ENCODE measurements at places on chromosomes 16 and 17.

DNA sequence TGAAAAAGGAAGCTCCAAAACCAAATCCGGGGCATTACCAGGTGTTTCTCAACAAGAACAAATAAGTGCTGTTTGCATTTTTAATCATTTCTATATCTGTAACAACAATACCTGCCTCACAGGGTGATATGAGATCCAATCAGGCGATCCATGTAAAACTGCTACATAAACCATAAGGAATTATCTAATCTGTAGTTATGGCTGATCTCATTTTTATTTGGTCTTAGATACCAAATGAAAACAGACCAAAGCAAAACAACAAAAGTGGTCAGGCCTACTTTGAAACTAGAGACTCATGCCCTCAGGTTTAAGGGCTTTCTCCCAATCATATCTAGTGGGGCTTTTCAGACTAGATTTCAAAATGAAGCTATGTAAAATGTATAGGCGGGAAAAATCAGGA lies 28.3 kb downstream of the XPO6 start:
- no peak for DNase-seq

DNA sequence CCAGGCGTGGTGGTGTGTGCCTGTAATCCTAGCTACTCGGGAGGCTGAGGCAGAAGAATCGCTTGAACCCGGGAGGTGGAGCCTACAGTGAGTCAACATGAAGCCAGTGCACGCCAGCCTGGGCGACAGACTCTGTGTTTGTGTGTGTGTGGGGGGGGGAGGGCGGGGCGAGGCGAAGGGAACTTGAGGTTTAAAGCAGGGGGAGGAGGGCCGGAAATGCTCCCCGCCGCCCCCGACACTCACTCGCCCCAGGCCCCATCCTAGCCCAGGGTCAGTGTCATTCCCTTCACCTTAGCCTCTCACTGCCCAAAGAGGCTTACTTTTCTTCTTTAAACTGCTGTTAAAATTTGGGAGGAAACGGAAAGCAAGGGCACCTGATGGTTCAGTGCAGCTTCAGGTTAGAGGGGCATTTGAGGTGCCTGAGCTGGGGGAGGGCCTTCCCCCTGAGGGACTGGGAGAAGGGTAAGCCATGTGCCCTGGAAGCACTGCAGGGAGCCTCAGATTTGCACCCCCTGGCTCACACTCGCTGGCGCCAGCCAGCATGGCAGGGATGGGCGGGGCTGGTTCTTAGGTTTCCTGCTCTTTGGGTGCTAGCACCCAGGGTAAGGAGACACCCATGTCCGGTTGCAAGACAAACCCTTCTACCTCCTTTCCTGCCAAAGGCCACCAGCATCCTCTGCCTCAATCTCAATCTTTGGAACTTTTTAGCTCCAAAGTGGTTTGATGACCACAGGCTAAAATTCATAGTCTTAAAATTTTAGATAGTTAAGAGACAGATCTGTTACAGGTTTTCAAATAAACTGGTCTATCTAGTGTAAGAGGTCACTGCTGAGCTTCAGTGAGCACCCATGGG lies 2.2 kb upstream of the LIMD2 start:
- no peak for DNase-seq

- DNase-seq, result no peak
Observed at GRCh38 chr16:83810901-83811300, 3.1 kb downstream of the HSBP1 start.

DNA sequence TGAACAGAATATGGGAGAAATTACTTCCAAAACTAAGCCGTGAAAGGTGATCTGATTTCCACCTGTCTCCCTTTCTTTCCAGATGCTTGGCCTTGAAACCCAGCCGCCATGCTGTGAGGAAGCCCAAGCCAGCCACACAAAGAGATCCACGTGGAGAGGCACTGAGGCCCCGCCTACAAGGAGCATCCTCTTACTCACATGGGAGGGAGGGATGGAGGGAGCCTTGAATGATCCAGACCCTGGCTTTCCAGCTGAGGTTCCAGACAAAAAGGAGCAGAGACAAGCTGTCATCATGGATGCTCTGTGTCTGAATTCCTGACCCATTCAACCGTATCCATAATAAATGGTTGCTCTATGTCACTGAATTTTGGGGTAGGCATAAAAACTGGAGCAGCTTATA lies 48.9 kb upstream of the HAPSTR1 start:
- DNase-seq, result no peak

DNA sequence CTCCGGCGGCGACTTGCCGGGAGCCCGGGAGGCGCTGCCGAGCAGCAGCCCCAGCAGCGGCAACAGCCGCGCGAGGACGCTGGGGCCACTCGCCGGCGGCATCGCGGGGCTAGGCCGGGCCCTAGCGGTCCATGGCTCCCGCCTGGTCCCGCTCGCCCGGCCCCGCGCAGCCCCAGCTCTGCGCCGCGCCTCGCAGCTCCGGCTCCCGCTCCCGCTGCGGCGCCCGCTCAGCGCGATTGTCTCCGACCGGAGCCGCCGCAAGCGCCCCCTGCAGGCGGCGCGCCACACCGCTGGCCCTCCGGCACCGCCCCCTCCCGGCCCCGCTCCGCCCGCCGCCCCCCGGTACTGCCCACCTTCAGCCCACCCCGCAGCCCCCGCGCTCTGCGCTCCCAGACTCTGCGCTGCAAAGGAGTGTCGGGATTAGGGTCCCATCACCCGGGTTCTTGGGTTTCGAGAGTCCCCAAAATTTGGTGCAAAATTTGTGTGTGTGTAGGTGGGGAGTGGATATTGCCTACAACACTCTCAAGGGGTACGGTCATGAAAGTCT lies at the start of gene FAM171A2:
Gene FAM171A2 (minus strand): TSS at position 241 of the 547 bp plus-strand sequence. CDS start 139 bp downstream, at position 102.
- peak; percentile 52 for DNase-seq

GRCh38 chr16:53752560-53752959 lies 48.6 kb downstream of the FTO start:
- no peak for DNase-seq

GRCh38 chr16:80028581-80029380 lies 428.2 kb upstream of the MAF start:
- no peak for DNase-seq

DNA sequence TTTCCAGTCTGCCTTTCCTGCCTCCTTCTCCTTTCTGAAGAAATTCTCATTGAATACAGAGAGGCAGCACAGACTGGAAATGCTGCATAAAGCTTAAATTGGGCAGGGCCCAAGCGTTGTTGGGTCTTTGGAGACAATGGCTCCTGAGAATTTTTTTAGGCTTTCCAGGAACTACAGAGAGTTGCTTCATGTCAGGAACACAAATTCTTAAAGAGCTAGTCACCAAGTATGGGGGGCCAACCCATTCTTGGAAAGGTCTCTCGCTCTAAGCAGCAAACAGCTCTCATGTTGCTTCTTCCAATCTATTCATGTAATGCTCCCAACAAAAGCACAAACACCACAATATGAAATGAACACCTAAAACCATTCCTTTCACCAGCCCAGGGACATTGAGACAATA lies 6.9 kb downstream of the HNF1B start:
- DNase-seq, result no peak

DNA sequence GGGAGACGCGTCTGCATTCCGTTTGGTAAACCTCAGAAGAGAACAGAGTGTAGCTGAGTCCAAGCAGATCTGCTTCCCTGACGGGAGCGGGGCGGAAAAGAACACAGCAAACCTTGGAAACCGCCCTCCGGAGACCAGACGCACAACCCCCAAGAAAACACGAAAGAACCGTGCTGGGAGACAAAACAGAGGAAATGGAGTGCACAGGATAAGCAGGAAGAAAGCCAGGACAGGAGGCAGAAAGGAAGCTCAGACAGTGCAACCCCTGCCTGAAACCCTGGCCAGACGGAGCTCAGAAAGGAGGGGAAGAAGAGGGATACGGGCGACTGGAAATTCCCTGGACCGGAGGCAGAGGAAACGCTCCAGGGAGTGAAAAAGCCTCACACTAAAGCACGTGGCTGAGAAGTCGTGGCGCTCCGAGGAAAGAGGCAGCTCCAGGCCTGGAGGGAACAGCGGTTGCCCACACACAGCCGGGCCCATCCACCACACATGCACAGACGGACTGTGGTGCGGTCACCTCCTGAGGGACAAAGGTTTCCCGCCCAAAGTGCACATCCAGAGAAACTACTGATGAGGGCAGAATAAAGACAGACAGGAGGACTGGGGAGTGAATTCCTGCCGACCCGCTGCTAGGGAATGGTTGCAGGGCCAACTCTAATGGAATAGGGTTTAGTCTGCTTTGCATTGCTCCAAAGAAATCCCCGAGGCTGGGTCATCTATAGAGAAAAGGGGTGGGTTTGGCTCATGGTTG lies 10.2 kb downstream of the DPEP1 start:
- DNase-seq, result peak; percentile 72

DNA sequence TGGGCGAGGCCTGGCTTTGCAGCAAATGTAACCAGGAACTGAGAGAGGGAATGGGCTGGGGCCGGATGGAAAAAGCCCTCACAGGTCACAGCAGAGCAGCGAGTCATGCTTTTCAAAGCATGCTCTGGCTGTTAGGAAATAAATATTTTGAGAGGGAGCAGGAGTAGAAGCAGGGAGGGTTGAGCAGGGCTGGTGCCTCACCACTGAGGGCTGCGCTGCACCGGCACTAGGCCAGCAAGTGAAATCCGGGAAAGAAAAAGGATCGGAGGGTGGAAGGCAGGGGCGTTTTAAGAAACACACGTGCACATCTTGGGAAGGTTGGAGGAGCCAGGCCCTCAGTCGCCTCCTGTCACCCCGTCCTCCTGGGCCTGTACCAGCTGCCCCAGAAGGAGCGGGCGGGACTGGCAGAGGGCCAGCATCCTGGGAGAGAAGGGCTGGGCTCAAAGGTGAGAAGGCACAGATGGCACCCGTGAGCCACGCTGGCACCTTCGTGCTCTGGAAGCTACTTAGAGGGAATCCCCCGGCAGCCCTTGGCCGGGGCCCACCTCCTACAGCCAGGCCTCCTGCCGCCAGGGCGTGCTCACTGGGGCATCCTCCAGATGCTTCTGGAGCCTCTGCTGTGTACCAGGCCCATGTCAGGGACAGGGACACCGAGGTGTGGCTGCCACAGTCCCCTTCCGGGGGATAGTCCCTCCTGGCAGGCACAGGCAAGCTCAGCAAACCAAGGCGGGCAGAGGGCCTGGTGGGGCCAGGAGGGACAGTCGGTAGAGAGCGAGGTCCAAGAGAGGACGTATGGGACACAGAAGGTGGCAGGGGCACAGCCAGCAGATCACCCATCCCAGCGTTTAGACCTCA lies 71.5 kb upstream of the PLCG2 start:
- no peak for DNase-seq

- peak; percentile 41 for DNase-seq
Observed at GRCh38 chr16:73304008-73304774, 256.3 kb upstream of the ZFHX3 start.

DNA sequence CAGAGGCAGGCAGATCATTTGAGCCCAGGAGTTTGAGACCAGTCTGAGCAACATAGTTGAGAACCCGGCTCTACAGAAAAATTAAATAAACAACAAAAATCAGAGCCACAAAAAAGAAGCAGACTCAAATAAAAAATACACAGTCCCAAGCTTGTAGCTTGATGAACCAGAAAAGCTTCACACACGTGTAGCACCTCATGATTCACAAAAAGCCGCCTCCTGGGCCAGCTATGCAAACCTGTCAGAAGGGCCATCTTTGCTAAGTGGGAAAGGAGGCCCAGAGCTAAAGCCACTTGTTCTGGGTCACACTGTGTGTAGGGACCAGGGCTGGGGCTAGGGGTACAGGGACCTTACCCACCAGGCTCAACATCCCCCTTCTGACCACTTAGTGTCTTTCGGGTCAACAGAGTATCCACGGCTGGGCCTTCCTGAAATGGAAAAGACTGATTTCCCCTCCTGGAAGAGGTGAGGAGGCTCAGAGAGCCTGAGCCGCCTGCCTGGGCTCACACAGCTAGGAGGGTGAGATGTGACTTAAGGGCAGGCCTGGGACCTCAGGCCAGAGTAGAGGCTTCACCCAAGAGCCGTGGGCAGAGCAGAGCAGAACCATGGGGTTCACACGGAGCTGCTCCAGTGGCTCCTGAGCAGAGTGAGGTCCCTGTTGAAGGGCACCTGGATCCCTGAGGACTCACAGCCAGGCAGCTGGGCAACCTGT lies 269.6 kb downstream of the PARN start:
- DNase-seq, result no peak

GRCh38 chr17:78908426-78908825 lies 5.4 kb upstream of the CEP295NL start:
- DNase-seq, result no peak

DNA sequence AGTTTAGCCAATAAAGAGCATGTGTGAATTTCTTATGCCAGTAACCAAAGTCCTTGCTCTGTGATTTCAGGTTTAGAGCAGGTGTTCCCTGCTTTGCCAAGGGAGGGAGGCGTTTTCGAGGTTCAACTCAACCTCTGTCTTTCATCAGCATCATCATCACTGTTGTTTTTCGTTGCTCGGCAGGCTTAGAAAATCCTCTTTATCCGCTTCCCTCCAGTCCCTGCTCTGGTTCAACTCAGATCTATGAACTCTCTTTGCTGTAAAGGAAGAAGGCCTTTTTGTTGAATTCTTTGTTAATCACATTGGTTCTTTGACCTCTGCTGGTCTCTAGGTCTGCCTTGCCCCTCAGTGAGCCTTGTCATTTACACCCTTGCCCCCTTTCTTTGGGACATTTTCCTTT lies 243.9 kb upstream of the RBFOX1 start:
- no peak for DNase-seq

DNA sequence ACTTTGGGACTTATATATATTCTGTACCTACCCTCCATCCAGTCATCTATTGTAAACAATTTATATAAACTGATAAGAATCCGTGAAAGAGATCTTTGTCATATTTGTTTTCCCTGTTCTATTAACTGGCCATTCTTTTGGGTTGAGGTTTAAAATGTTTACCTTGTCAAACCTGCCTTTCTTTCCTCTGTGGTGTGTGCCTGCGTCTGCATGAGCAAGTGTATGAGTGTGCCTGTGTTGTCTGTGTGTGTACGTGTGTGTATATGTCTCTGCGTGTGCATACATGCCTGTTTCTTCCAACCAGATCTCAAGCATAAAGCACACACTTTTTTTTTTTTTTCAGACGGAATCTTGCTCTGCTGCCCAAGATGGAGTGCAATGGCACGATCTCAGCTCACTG lies 201.5 kb downstream of the C16orf95 start:
- no peak for DNase-seq

- no peak for DNase-seq
Observed at GRCh38 chr17:6572972-6573370, 16.6 kb upstream of the PITPNM3 start.

- no peak for DNase-seq
Observed at GRCh38 chr17:53571342-53571741, 251.4 kb upstream of the KIF2B start.

- no peak for DNase-seq
Observed at GRCh38 chr17:56966338-56966737, 5.5 kb upstream of the COIL start.

All from ELF-1 (cell line).